ENCODE measurements at places on chromosomes 6 and 20.

GRCh38 chr20:8321001-8321400, 188.9 kb downstream of the PLCB1 start:
- no peak for DNase-seq

DNA sequence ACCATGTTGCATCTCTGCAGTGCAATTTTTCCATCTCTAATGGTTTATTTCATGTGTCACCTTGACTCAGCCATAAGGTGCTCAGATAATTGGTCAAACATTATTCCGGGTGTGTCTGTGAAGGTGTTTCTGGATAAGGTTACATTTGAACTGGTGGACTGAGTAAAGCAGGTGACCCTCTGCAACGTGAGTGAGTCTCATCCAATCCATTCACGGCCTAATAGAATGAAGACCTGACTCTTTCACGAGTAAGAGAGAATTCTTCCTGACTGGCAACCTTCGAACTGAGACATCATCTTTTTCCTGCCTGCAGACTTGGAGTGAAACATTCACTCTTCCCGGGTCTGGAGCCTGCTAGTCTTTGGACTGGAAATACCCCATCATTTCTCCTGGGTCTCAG, 77.1 kb upstream of the SLC22A23 start:
- DNase-seq, result no peak

- DNase-seq, result no peak
Measured at GRCh38 chr6:36949636-36950035, 4.9 kb upstream of the PI16 start.

- DNase-seq, result no peak
Measured at GRCh38 chr20:13525225-13525940, 113.3 kb downstream of the TASP1 start.

DNA sequence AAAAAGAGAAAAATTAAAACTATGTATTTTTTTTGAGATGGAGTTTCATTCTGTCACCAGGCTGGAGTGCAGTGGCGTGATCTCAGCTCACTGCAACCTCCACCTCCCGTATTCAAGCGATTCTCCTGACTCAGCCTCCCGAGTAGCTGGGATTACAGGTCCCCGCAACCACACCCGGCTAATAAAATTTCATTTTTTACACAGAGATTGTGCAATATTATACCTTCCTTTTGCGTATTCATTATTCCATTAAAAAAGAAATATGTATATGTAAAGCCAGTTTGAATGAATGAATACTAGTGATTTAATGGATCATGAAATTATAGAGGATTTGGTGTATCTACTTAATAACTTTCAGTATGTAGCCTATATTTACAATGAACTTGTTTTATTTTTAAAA, 38.2 kb upstream of the CTAGE9 start:
- no peak for DNase-seq

DNA sequence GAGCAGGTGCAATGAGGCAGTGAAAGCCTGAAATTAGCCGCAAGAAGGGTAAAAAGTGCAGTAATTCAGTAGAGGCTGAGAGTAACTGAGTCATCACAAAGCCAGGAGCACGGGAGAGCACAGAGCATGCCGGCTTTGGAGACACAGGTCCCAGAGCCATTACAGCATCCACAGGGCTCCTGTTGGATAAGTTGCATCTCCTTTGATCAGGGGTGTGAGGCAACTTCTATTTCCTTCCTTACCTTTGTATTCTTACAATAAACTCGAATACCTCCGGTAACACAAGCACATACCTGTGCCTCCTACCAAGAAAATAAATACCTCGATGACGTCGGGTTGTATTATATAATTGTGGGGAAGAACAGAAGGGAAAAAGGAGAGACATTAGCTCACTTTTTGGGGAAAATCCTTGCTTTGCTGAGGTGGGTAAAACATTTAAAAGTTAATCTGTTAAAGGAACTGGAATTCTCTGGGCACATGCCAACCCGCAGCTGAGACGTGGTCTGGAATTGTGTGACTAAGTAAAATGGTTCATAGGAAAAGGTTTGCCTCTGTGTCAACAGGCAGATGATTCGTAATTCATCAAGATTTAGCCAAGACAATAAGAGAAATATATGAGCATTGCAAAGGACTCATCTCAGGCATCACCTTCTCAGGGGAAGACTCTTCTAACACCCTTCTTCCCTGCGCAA, 360.7 kb upstream of the ZFP64 start:
- no peak for DNase-seq

DNA sequence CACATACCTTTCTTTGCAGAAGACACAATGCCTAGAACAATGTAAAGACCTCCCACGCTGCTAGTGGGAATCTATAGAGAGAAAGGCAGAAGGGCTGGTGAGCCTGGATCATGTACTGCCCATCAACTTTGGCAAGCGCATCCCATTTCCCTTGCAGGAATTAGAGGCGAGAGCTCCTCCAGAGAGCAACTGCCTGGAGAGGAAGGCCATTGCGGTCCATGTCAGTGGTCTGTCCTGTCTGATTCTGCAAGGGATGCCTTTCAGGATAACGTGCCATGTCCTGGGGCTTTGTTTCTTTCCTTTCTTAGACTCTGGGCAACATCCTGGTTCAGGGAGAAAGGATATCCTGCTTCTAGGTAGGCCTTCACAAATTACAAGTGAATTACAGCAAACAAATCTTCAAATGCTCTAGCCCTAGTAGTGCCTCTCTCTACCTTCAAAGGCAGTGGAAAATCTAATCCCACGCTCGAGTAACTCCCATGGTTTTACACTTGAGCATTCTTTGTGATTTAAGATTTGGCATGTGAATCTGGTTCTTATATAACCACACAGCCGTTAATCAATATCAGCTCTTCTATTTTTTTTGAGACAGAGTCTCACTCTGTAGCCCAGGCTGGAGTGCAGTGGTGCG, 38.5 kb downstream of the GCNT2 start:
- DNase-seq, result no peak

DNA sequence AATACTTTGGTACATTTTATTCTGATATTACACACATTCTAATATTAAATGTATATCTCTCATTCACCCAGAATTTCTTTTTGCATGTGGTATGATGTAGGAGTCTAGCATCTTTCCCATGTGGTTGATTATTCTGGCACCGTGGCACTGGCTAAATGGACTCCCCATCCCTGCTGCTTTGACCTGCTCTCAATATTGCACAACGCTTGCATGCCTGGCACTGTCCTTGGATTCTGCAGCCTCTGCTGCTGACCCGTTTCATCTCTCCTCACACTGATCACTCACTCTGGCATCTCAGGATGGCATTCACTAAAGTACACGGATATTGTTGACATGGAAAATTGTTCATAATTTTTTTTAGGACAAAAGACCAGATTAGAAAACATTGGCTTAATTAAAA, 11.5 kb upstream of the DACT2 start:
- DNase-seq, result no peak

DNA sequence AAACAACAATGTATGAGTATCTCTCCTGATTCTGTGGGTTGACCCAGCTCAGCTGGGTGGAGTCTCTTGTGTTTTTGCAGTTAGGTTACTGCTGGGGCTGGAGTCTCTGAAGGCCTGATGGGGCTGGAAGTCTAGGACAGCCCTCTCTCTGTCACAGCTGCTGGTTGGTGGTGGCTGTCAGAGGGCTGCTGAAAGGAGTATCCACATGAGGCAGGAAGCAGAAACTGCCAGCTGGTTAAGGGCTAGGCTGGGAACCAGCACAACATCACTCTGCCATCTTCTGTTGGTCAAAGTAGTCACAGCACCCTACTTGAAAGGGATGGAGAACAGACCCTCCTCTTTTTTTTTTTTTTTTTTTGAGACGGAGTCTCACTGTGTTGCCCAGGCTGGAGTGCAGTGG, 10.0 kb upstream of the PACSIN1 start:
- DNase-seq, result no peak

DNA sequence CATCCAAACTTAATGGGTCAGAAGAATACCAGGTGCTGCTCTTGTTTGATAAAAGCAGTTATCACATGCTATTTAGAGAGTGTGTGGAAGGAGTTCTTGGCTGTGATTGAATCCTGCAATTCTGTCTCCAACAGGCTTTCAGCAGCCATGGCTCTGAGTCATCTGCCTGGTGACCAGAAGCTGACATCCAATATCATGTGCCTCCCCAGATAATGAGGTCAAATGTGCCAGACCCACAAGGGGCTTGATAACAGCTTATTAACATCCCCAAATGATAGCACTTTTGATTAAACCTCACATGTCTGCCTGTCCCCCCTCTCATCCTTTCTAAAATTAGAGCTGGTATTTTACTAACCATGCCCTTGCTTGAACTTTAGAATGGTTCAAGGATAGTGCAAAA, 175.7 kb upstream of the PLN start:
- DNase-seq, result no peak

DNA sequence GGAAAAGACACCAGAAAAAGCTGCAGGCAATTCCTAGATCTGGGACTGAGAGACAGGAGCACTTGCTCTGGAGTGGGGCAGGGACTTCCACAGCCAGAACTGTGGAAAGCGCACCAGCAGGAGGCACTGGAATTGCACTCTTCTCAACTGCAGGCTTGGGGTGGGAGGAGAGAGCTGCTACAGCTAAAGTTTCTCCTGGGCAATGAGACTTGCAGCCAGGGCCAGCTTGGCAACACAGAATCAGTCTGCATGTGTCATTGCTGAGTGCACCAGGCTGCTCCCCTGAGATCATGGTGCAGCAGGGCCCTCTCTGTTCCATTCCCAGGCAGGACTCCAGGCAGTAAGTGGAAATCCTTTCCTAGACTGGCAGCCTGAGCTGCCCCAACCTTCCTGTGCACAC, 145.8 kb downstream of the INSM1 start:
- no peak for DNase-seq

DNA sequence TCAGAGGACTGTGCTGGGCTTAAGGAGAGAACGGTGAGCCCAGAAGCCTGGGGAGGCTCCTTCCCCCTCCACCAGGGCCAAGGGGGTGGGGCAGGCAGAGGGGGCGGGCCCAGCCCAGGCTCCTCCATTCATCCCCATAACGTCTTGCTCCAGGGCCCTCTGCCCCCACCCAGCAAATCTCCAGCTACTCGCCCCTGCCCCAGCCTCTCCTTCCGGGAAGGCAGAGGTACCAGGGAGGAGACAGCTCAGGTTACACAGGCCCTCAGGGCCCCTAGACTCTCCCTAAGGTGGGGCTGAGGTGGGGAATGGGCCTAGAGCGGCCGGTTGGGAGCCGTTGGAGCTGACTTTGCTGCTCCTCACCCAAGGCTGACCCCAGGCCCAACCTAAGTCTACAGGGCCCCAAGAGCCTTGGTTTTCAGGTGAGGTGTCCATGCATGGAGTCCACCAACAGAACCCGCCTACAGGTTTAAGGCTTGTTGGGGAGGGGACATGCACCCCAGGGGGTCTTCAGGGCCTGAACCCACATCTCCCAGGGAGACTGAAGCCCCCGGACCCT, 1.2 kb downstream of the LAMA5 start:
- DNase-seq, result no peak

DNA sequence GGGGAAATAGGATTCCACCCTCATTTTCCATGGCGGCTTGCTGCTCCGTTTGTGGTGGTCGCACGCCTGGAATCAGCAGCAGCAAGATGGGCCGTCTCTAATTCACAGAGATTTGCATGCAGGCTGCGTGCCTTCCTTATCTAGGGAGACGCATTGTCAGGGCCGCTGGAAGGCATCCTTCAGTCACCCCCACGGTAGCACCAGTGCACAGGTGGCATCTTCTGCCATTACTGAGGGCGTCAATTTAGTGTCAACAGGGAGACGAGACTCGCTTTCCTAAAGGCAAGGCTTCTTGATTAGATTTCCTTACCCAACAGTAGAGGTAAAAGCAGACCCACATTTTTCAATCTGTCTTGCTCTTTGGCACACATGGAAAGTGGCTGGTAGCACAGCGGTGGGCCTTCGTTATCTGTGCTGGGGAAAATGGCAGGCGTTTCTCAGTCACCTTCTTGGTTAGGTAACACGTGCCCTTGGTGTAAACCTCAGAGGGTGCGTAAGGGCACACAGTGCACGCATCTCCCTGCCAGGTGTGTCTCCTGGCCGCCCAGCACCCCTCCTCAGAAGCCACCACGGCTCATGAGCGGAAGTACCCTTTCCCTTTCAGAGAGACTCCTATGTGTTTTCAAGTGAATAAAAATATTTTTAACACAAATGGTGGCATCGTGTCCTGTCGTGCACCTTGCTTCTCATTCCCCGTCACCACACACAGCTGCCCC, 27.3 kb upstream of the VSTM2L start:
- DNase-seq, result no peak

DNA sequence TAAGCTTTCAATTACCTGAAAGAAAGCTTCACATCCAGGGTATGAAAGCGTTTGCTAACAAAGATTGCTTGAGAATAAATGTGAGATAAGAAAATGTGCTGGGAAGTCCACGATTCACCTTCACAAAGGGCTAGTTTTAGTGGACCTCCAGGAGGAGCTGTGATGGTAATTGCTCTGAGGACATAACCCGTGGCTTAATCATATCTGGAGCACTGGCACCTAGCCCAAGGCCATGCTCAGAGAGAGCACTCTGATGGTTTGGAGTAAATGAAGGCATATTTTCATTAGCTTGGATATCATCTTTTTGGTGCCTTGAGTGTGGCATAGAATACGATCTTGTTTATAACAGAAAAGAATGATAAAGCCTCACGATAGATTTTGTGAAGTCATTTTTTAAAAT, 46.9 kb upstream of the BACH2 start:
- DNase-seq, result no peak

DNA sequence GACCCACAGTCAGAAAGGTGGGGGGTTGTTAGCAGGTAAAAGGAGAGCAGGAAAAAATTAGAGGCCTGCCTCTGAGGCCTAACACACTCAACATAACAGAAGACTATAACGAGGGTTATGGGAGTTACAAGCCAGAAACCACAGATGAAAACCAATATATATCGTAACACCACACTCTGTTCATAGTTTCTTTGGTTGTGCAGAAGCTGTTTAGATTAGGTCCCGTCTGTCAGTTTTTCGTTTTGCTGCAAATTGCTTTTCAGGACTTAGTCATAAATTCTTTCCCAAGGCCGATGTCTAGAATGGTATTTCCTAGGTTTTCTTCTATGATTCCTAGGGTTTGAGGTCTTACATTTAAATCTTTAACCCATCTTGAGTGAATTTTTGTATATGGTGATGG, 3.7 kb upstream of the MAP3K5 start:
- no peak for DNase-seq

- no peak for DNase-seq
Measured at GRCh38 chr6:139422105-139423036, 47.9 kb upstream of the CITED2 start.

DNA sequence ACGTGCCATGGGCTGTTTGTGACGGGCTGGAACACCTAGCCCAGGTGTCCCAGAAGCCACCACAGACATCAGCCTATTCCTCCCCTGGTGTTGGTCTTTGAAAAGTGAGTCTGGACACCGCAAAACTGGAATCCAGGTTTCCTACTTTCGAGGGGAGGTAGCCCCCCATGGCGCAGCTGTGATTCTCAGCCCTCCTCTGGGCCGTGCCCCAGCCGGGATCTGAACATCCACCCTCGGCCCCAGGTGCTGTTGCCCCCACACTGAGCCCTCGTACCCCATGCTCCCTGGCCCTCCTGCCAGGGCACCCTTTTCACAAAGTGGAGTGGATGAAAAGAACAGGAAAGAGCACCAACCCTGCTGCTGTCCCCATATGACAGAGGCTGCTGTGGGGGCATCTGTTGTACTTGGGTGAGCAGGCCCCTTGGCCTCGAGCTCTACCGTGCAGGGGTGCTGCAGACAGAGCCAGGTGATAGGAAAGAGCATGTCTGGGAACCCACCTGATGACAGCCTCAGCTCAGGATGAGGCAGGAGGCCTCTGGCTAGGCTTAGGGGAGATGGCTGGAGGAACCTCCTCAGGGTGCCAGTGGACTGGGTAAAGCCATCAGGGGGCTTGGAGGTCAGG, 18.8 kb upstream of the MAS1L start:
- no peak for DNase-seq
